Effector memory CD4-positive, alpha-beta T cell (primary cell): ENCODE measurements at places on chromosomes 16 and 17.

GRCh38 chr16:24537474-24538337 lies 1.7 kb upstream of the RBBP6 start:
- no peak for DNase-seq

DNA sequence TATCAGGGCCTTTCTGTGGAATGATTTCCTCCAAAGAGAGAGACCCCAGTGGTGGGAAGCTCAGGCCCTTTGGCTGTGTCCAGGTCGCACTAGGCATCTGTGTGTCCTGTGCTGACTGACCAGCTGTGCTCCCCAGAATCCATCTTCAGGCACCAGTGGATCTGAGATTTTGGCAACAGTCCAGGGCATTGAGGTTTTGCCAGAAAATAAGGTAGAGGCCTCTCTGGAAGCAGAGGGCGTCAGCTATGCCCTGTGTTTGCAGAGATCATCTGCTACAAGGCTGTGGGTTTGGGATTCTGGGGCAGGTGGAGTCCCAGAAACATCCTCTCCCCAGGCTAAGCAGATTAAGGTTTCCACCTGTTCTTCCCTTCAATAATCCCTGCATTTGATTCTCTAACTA lies 57.5 kb upstream of the TOB1 start:
- DNase-seq = no peak

- DNase-seq = no peak
Observed at GRCh38 chr16:66502020-66502913, 47.7 kb downstream of the TK2 start.

- DNase-seq = no peak
Observed at GRCh38 chr16:53449816-53450517, 15.7 kb downstream of the RBL2 start.

- DNase-seq = no peak
Observed at GRCh38 chr16:86205521-86206245, 304.6 kb upstream of the FOXF1 start.

DNA sequence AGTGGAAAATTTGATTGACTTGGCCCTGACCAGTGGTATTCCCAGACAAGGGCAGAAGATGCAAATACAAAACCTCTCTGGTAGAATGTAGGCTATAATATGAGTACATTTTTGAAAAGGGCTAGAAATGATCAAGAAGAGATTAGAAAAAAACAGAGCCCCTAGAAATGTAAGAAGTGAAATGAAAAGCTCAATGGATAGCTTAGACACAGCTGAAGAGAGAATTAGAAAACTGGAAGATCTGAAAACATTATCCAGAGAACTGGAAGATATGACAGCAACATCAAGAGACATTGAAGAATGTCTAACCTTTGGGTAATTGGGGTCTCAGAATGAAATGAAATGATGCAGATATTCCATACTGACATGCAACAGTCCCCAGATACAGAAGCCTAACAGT lies 105.2 kb upstream of the ZNF750 start:
- no peak for DNase-seq

DNA sequence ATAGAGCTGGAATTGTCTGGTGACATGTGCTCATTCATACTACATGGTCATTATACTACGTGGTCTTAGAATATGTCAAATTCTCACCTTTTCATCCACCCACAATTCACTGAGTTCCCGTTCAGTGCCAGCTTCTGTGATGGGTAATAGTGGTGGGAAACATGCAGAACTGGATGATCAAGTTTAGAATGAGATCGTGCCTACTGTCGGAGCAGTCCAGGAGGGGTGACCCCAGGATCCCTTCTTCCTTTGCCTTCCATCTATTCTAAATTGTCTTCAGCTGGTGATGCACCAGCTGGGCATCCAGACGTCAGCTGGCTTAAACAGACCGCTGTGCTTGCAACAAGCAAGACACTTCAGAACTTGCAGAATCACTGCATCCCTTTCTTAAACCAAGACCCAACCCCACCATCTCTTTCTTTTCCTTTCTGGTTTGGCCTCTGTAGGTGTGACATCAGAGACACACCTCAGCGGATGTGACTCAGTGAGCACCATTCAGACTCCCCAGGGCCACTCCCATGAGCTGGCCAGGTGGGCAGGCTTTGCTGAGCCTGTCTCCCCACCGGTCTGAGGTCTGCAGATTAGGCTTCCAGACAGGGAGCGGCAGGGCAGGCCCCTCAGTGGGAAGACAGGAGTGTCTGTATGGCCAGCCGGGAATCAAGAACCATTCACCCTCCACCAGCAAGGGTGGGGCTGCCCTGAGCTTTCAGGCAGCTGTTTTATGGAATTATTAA lies 18.1 kb downstream of the C17orf100 start:
- DNase-seq = no peak

DNA sequence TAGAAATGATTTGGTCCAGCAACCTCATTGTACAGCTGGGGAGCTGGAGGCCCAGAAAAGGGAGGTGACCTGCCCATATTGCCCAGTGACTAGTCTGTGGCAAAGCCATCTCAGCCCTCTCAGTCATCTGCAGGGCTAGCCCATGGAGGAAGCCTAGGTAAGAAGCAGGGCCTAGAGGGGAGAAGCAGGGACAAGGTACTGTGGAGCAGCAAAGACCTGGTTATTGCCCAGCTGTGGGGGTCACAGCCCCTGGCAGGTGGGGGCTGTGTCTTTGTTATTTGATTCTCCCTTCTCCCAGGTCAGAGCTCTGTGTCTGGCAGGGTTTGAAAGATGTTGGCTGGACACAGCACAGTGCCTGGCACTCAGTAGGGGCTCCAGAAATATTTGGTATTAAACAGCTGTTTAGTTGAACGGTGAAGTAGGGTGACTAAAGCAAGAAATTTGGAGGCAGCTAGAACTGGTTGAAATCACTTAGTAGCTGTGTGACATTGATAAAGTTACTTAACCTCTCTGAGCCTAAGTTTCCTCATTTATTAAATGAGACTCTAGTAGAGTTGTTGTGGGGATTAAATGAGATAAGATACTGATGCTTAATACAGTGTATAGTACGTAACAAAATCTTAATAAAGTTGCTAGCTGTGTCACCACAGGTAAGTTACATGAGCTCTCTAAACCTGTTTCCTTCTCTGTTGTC lies 17.3 kb downstream of the CCR7 start:
- no peak for DNase-seq

DNA sequence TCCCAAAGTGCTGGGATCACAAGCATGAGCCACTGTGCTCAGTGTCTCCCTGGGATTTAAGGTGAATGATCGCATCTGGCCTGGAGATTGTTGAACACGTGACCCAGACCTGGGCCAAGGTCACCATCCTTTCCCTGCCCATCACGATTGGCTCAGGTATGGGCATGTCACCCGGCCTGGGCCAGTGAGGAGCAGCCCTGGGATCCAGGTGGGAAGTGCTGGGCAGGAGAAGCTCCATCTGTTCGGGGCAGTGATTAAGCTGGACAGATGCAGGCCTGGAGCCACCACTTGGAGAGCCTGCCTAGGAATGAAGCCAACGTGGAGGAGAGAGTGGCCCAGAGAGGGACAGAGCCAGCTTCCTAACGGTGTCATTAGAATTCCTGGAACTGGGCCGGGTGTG lies 6.8 kb downstream of the LAT start:
- DNase-seq = no peak
